Psoas muscle (tissue), 8 donors: ENCODE measurements at places on chromosomes 5 and 9. TPM values are rescaled to one million over a fixed set of nuclear protein-coding genes. Genes with fewer than 3 reads are reported as not detected.
A peak's percentile ranks its signal among the peaks of the same experiment; 100 is the strongest.

Gene LCN12
- total RNA-seq: not detected

Gene C9
- total RNA-seq: 0.24 TPM

Gene TMC1
- total RNA-seq: 2.6 TPM

Gene GABRA6
- total RNA-seq: not detected

Gene OR1J4
- total RNA-seq: not detected

Gene GRIN3A
- total RNA-seq: not detected

Gene FEM1C
- total RNA-seq: 28.6 TPM

Gene NUTM2G
- not detected for total RNA-seq

Gene ATP10B
- total RNA-seq: not detected

Gene NR2F1-AS1
- total RNA-seq: 0.38 TPM

Gene NAIP
- total RNA-seq: 3.7 TPM

- no peak overlapping the region for H3K4me3 ChIP-seq
- no peaks in the 10 kb centered on the region for H3K4me1 ChIP-seq
- no peak overlapping the region for H3K27ac ChIP-seq
- no peaks in the 10 kb centered on the region for H3K27me3 ChIP-seq
Measured at GRCh38 chr5:147390654-147391225, 119.1 kb downstream of the DPYSL3 start.

- peak; percentile 58 for DNase-seq
- H3K27ac ChIP-seq: no peak overlapping the region
- peaks cover 24% of the 10 kb centered on the region for H3K27me3 ChIP-seq
- H3K4me3 ChIP-seq: no peak overlapping the region
Measured at GRCh38 chr9:133950629-133951111, 41.5 kb downstream of the VAV2 start.

GRCh38 chr5:44486591-44486990 is 97.4 kb upstream of the FGF10 start:
- no peaks in the 10 kb centered on the region for H3K4me1 ChIP-seq
- H3K27me3 ChIP-seq: no peaks in the 10 kb centered on the region
- H3K36me3 ChIP-seq: no peaks in the 10 kb centered on the region
- H3K27ac ChIP-seq: no peak overlapping the region
- no peak for DNase-seq

GRCh38 chr5:137836298-137836697 is 31.4 kb upstream of the MYOT start:
- no peak for DNase-seq
- H3K4me3 ChIP-seq: no peak overlapping the region
- H3K4me1 ChIP-seq: peaks cover 69% of the 10 kb centered on the region

DNA sequence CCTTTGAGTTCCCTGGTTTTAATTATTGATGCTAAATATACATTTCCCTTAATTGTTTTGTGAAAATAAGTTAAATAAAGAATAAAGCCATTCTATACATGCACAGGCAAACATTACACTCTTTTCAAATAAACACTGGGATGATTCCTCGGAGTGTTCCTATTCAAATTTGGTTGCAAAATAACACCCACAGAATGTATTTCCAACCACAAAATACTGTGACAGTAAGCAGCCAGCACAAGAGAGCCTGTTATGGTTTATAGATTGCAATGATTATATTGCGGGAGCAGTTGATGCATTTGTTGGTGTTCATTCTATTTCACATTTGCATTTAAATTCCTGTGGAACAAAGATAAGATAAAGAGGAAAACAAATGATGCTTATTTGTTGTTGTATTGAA is 632.6 kb upstream of the WWC1 start:
- no peaks in the 10 kb centered on the region for H3K4me1 ChIP-seq
- DNase-seq: no peak
- H3K36me3 ChIP-seq: no peaks in the 10 kb centered on the region
- H3K27me3 ChIP-seq: no peaks in the 10 kb centered on the region
- no peak overlapping the region for H3K27ac ChIP-seq

- H3K27ac ChIP-seq: no peak overlapping the region
- no peak overlapping the region for H3K4me3 ChIP-seq
- no peaks in the 10 kb centered on the region for H3K27me3 ChIP-seq
Measured at GRCh38 chr5:166719991-166720390, 1571.5 kb upstream of the WWC1 start.

DNA sequence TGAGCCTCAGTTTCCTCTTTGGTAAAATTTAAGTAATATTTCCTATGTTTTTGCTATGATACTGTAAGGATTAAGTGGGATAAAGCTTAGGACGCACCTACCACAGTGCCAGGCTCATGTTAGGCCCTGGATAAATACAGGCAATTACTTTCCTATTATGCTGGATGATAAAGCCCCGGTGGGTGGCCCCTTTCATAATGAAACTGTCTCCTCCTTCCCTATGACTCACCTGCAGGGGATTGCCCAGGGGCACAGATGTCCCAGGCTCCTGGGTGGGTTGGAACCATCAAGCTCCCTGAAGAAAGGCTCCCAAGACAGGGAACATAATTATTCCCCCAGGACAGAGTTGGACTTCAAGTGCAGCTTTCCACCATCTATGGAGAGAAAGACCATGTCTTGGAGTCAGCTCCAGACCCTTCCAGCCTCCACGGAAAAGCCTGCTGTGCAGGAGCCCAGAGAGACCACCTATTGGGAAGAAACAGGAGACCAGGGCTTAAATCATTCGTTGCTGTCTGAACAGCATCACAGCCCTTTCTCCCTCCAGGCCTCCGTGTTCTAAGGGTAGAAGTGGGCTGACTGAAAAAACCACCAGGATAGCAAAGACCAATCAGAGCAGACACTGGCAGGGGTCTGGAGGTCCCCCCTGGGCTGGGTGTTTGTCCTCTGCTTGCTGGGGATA is 43.2 kb upstream of the FOXE1 start:
- no peak overlapping the region for H3K4me3 ChIP-seq
- no peak for DNase-seq
- H3K36me3 ChIP-seq: no peaks in the 10 kb centered on the region
- H3K27me3 ChIP-seq: peaks cover 15% of the 10 kb centered on the region

DNA sequence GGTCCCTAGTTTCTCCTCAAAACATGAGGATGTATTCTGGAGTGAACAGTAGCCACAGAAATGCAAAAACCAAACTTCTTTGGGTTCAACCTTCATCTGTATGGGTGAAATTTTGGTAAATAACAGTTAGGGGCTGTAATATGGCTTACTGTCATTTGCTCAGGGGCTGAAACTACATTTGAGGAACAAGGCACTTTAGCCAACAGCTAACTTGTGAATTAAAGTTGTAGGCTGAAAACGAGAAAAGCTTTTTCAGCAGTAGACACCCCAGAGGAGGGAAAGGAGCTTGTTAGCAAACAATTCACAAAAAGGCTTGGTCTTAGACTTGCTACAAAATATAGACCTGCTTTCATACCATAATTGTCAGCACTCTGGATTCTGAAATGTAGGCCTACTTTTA is 6.6 kb downstream of the TMEM171 start:
- no peaks in the 10 kb centered on the region for H3K4me1 ChIP-seq
- no peak overlapping the region for H3K27ac ChIP-seq
- H3K4me3 ChIP-seq: no peak overlapping the region
- no peaks in the 10 kb centered on the region for H3K27me3 ChIP-seq

GRCh38 chr5:176822793-176823481 is 12.6 kb downstream of the UNC5A start:
- no peaks in the 10 kb centered on the region for H3K36me3 ChIP-seq
- H3K27me3 ChIP-seq: peaks cover 51% of the 10 kb centered on the region
- DNase-seq: peak; percentile 31

DNA sequence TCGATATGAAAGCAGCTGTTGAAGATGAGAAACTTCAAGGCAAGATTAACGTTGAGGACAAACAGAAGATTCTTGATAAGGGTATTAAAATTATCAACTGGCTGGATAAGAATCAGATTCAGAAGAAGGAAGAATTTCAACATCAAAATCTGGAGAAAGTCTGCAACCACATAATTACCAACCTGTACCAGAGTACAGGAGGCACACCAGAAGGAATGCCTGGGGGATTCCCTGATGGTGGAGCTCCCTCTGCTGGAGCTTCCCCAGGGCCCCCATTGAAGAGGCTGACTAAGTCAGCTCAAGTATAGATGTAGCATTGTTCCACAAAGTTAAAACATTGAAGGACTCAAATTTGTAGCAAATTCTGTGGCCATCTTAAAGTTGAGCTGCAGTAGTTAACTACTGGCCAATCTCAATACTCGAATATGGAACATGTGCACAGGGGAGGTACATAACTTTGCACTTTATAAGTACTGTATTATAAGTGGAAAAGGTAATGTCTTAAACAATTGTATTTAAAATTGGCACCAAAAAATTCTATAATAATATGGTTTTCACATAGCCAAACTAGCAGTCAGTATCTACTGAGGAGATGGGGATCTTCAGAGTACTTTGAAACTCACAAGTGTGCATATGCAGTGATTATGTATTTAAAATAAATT is 237.5 kb downstream of the CHSY3 start:
- DNase-seq: no peak
- no peaks in the 10 kb centered on the region for H3K27me3 ChIP-seq
- H3K36me3 ChIP-seq: no peaks in the 10 kb centered on the region

- peaks cover 38% of the 10 kb centered on the region for H3K4me1 ChIP-seq
- H3K4me3 ChIP-seq: no peak overlapping the region
- H3K36me3 ChIP-seq: no peaks in the 10 kb centered on the region
- no peaks in the 10 kb centered on the region for H3K27me3 ChIP-seq
- DNase-seq: no peak
Measured at GRCh38 chr5:32163785-32164184, 10.3 kb downstream of the GOLPH3 start.

- no peak overlapping the region for H3K4me3 ChIP-seq
- no peaks in the 10 kb centered on the region for H3K4me1 ChIP-seq
- peaks cover 2% of the 10 kb centered on the region for H3K27me3 ChIP-seq
Measured at GRCh38 chr5:78483809-78484521, 123.5 kb downstream of the SCAMP1 start.

- H3K4me1 ChIP-seq: peaks cover 7% of the 10 kb centered on the region
- H3K36me3 ChIP-seq: no peaks in the 10 kb centered on the region
- H3K27ac ChIP-seq: no peak overlapping the region
- H3K27me3 ChIP-seq: no peaks in the 10 kb centered on the region
- no peak overlapping the region for H3K4me3 ChIP-seq
Measured at GRCh38 chr5:114418176-114419066, 56.6 kb downstream of the KCNN2 start.

- DNase-seq: no peak
- H3K27me3 ChIP-seq: no peaks in the 10 kb centered on the region
- H3K4me3 ChIP-seq: no peak overlapping the region
- no peaks in the 10 kb centered on the region for H3K4me1 ChIP-seq
- H3K36me3 ChIP-seq: no peaks in the 10 kb centered on the region
Measured at GRCh38 chr5:173518856-173519255, 97.6 kb downstream of the BOD1 start.

- DNase-seq: peak; percentile 36
- peaks cover 9% of the 10 kb centered on the region for H3K27me3 ChIP-seq
- H3K27ac ChIP-seq: no peak overlapping the region
- H3K36me3 ChIP-seq: no peaks in the 10 kb centered on the region
- peak overlapping the region; percentile 65 for H3K4me3 ChIP-seq
Measured at GRCh38 chr5:6583049-6583880, 49.6 kb downstream of the NSUN2 start.

- H3K27ac ChIP-seq: no peak overlapping the region
- no peaks in the 10 kb centered on the region for H3K27me3 ChIP-seq
- H3K36me3 ChIP-seq: no peaks in the 10 kb centered on the region
Measured at GRCh38 chr5:132023258-132024116, 12.0 kb upstream of the ACSL6 start.

- no peak overlapping the region for H3K4me3 ChIP-seq
- H3K4me1 ChIP-seq: no peaks in the 10 kb centered on the region
- H3K27ac ChIP-seq: no peak overlapping the region
Measured at GRCh38 chr9:132909311-132909710, 30.6 kb downstream of the SPACA9 start.

DNA sequence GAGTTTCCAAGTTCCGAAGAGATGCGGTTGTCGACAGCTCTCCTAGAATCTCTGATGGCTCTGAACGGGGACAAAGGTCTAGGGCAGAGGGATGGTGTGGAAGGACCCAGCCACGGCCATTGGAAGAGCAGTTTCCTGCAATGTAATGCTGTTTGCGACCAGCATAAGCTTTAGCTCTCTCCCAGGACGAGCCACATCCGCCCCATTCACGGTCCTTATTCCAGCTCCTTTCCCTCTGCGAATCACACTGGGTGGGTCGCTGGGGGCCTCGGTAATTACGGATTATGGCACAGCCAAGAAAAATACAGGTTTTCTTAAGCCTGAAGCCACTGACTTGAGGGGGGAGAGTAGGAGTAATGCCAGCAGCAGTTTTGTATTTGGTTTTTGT is 22.7 kb downstream of the ANXA2R start:
- H3K4me3 ChIP-seq: peak overlapping the region; percentile 78
- peak overlapping the region; percentile 96 for H3K27ac ChIP-seq
- no peaks in the 10 kb centered on the region for H3K36me3 ChIP-seq
- H3K4me1 ChIP-seq: peaks cover 23% of the 10 kb centered on the region

DNA sequence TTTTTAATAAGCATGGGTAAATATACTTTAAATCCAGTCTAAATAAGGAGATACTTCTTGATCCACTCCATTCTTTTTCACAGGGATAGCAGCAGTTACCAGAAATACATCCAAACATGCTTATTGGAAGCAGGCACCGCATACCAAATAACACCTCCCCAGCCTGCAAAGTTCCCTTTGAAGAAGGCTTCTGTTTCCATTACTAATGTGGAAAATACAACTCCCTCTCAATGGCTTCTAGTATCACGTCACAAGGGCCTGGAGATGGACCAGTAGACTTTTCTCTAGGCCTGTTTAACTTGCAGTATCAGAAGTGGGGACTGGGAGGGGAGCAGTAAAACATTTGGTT is 20.8 kb downstream of the TMEM245 start:
- peak overlapping the region; percentile 6 for H3K4me3 ChIP-seq
- DNase-seq: no peak
- H3K4me1 ChIP-seq: peaks cover 86% of the 10 kb centered on the region
- no peaks in the 10 kb centered on the region for H3K36me3 ChIP-seq
- no peaks in the 10 kb centered on the region for H3K27me3 ChIP-seq

- H3K36me3 ChIP-seq: no peaks in the 10 kb centered on the region
- H3K4me3 ChIP-seq: no peak overlapping the region
- no peaks in the 10 kb centered on the region for H3K4me1 ChIP-seq
- H3K27ac ChIP-seq: no peak overlapping the region
Measured at GRCh38 chr5:34959323-34959722, 30.0 kb downstream of the DNAJC21 start.
